ENCODE measurements at places on chromosomes 3 and 15.

GRCh38 chr3:7504886-7505775 lies 644.2 kb downstream of the GRM7 start:
- DNase-seq, result no peak

- DNase-seq, result peak; percentile 49
These were observed 143.9 kb downstream of the OR4M2 start for GRCh38 chr15:22224241-22224671.

DNA sequence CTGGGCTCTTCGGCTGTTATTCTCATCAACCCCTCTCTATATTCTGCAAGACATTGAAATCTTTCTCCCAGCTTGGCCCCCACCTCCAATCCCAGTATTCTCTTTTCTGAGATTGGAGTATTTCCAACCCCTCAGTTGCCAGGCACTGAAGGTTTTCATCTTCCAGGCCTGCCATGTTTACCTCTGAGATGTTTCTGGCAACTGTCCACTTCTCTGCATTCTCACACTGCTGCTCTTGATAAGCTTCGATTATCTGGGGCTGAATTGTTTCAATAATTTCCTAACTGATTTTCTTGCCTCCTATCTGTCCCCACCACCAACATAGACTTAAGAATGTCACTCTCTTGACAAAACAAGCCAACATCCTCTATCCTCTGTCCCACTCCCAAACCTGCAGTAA lies 1.4 kb upstream of the GPR156 start:
- DNase-seq, result no peak

- DNase-seq, result peak; percentile 2
These were observed 275.5 kb downstream of the MECOM start for GRCh38 chr3:169387751-169388696.

DNA sequence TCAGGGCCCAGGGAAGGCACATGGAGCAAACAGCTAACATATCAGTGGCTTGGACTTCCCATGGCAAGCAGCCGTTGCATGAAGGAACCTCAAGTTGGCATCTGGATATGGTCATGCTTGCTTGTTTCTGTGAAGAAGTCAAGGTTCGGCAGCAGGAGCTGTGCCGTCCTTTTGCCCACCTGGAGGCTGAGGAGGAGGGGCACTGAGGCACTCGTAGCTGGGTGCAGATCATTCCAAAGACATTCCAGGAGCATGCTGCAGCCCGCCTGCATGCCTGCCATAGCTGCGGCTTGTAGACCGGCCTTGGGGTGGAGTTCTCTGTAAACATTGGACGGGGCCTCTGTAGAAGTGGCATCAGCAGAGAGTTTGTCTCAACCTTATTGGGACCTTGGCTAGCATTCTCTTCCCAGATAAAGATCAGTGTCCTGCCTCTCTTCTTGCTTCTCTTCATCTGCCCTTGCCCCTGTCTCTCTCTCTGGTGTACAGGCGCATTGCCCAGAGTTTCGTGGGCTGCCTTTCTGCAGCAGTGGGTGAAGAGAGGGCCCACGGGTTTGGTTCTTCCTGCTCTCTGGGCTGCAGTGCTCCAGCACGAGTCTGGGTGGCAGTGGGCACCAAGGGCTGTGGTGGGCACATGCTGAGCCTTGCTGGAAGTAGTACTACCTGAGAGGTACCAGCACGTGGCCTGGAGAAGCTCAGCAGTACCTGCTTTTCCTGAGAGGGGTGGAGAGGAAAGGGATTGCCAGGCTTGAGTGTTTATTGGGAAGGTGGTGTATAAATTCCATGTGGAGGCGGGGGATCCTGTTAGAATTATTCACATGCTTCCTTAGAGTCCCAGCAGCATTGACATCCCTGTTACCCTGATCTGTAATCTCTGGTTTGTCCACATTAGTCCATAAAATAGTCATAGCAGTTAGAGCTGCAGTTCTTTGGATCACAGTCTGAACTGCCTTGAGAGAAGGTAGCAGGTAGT lies 49.4 kb downstream of the CHCHD6 start:
- no peak for DNase-seq

DNA sequence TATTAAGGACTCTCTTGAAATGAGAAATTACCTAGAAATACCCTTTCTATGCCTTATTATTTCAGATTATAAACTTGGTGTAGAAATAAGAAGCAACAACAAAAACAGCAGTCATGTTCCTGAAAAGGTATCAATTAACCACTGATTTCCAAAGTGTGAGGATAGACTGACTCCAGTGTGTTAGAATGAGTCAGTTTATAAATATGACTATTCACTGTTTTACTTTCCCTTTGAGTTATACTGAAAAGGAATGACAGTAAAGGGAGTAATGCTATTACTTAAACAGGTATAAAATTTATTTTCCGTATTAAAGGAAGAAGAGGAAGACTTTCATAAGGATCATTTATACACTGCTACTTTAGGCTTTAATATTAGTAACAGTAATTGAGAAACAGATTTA lies 12.9 kb downstream of the GMNC start:
- no peak for DNase-seq

Measured in activated naive CD4-positive, alpha-beta T cell treated with anti-CD3 and anti-CD28 coated beads for 36 hours (primary cell).